ENCODE measurements at places on chromosomes 7 and 10.

GRCh38 chr10:94076325-94076841 is 82.7 kb downstream of the PLCE1 start:
- no peak for DNase-seq

DNA sequence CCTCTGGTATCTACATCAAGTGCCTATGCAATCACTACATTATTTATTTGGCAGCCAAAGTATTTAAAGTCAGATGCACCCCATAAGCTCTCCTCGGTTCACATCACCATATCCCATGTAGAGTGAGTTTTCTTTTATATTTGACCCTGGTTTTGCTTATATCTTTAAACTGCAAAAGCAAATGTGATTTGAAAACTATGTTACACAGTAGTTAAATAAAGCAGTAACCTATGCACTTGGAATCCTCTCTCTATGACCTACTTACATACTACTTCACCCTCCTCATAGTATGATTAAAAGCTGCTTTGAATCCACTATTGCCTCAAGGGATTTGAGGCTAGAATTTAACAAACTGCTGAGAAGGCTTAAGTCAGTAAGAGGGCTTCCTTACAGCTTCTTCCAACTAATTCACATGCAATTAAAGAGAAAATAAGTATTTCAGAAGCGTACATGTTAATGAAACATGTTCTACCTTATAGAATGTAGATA is 2.2 kb upstream of the CELF2 start:
- no peak for DNase-seq

DNA sequence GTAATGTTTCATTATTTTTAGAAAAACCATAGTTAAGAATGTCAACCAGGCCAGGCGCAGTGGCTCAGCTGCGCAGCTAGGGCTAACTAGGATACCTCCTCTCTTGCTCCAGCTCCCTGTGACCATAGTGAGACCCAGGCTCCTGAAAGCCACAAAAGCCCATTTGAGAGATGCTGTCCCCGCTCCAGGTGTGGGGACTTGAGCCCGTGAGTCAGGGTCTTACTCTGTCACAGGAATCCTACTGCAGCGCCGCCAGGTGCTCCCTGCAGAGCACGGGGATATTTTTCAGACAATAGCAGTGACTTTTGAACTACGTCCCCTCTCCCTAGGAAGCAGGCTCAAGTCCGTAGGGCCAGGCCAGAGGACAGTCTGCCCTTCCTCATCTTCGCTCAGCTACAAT is 75.6 kb upstream of the NRBF2 start:
- no peak for DNase-seq

DNA sequence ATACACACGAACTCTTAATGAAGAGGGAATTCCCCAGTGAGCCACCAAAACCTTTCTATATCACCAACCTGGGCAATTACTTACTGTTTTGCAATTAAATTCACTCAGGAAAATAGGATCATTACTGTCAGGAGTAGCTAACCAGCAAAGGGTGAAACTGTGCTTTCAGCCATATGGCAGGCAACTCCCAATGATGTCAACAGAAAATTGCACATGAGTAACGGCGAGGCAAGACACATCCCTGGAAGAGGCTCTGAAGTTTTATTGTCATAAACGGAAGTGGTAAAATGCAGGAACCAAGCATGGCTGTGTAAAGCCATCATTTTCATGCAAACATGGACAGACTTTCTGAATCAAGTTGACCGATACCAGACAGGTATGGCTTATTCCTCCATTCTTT is 548.9 kb upstream of the AUTS2 start:
- no peak for DNase-seq

DNA sequence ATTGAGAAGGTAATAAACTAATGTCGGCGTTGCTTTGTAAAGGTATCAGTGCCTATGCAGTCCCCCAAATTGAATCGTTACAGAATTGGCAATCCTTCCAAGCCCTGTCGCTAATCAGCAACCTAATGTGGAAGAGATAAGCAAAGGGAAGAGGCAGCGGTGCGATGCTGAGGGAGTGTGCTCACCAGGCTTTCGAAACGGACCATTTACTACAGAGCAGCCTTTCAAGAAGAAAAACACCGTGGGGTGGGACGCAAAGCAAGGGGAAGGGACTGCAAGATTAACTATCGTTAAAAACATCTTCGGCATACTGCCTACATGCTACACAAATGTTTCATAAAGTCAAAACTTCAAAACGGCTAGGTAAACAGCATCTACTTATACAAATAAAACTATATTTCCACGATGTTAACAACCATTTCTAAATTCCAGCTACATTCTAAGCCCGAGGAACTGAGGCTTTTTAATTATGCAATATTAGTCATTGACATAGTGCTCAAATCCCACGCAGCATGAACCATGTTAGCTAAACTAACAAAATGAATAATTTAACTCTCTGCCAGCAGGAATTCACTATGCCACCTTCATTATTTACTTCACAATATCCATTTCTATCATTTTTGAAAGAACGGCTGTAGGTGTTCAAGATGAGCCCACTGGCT is 85.2 kb downstream of the CHCHD3 start:
- DNase-seq: no peak

- DNase-seq: peak; percentile 26
These were observed 1.1 kb upstream of the HBP1 start for GRCh38 chr7:107167483-107168232.

- no peak for DNase-seq
These were observed 157.1 kb upstream of the SHH start for GRCh38 chr7:155969192-155969929.

- no peak for DNase-seq
These were observed 30.0 kb downstream of the MTERF1 start for GRCh38 chr7:91850455-91850854.

GRCh38 chr10:111298031-111298430 is 221.2 kb downstream of the ADRA2A start:
- DNase-seq: no peak

GRCh38 chr10:92407305-92408016 is 116.5 kb downstream of the MARCHF5 start:
- DNase-seq: no peak

DNA sequence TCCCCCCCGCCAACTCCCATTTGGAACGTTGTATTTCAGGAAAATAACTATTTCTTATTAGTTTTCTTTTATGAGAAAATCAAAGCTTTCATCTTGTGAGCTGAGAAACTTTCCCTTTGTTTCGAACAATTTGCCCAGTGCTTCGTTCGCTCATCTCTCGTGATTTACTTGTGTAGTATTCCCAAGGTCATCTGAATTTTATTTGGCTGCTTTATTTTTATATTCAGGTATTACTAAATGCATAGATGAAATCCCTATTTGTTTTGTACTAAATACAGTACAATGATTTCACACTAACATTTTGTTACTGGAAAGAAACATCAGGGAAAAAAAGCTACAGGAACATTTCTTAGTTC is 12.0 kb upstream of the EBLN1 start:
- DNase-seq: no peak

DNA sequence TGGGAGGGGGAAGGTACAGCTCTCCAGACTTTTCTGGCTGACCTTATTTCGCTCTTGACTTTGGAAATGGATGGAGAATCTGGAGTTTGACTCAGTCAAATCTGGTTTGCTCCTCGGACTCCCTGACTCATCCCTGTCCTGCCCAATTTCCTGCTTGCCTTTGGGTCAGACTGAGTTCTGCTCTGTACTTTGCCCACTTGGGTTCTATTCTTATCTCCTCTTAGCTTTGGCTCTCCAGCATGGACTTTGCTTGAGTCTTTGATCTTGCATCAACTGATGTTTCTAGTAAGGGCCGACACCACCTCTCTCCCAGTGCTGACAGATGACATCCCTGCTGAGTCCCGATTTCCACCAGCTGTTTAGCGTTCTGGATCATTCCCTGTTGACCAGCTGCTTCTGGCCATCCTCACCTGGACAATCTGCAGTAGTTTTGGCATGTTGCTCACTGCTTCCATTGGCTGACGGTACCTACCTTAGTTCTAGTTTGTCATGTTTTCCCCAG is 335.3 kb downstream of the SUGCT start:
- DNase-seq: no peak

- DNase-seq: peak; percentile 7
These were observed 660 bp upstream of the HHEX start for GRCh38 chr10:92688927-92689662.

DNA sequence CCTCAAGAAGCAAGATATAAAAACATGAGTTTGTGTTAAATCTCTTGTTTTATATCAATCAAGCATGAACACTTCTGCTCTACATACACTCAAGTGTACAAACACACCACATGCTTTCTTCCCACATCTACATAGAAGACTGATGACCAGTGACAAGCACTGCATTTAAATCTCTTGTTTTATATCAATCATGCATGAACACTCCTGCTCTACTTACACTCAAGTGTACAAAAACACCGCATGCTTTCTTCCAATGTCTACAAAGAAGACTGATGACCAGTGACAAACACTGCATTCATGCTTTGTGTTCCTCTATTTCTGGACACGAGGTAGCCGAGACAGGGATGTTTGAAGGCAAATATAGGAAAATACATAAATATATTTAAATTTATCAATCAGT is 642.0 kb upstream of the PFKP start:
- DNase-seq: no peak

DNA sequence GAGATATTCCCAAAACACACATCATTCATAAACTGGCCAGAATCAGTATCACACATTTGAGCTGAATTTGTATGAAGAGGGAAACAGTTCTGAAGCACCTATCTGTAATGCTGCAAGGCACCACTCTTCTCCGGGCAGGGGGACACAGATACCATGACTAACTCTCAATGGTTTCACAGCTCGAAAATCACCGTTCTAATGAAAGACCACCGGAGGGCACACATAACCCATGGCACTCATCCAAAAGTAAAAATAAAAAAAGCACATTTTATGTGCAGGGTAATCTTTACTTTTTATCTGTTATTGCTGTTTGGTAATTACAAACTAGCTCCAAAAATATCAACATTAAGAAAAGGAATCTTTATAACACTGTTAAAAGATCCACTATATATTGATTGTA is 137.5 kb downstream of the PARD3 start:
- DNase-seq: no peak

GRCh38 chr10:69340695-69341094 is 62.4 kb downstream of the HK1 start:
- no peak for DNase-seq

- no peak for DNase-seq
These were observed 28.9 kb upstream of the AHR start for GRCh38 chr7:17269341-17270221.

DNA sequence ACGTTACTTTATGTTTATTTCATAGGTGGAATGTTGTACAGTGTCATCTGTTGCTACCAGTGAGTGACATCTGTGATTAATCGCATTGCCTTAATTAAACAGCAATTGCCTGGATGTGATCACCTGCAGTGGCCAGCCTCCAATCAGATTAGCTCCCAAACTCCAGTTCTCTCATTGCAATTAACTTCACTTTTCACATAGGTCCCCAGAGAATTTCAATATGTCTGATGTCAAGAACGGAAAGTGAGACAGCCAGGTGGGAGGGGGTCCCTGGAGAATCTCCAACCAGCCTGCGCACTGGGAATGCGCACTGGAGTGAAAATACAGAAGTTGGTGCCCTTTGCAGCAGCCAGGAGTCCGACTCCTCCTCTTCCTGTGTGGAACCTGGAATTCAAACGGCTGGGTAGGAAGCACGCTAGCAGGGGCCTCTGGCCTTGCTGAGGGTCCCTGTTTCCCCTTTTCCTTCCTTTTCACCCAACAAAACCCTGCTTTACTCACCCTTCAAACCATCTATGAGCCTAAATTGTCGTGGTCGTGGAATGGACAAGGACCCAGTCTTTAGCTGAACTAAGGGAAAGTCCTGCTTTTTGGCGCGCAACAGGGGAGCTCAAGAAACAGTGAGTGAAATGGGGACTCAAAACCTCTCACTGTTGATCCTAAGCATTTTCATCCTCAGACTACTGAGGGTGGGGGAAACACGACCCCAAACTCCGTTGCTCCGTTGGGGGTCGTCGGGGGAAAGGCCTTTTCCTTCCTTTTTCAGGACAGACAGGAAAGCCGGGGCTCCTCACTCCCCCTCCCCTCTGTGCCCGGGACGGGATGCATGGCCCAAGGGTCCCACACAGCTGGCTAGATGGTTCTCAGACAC is 1355.5 kb upstream of the LRRTM3 start:
- DNase-seq: peak; percentile 76

GRCh38 chr7:71210220-71210619 is 78.3 kb downstream of the GALNT17 start:
- DNase-seq: no peak

DNA sequence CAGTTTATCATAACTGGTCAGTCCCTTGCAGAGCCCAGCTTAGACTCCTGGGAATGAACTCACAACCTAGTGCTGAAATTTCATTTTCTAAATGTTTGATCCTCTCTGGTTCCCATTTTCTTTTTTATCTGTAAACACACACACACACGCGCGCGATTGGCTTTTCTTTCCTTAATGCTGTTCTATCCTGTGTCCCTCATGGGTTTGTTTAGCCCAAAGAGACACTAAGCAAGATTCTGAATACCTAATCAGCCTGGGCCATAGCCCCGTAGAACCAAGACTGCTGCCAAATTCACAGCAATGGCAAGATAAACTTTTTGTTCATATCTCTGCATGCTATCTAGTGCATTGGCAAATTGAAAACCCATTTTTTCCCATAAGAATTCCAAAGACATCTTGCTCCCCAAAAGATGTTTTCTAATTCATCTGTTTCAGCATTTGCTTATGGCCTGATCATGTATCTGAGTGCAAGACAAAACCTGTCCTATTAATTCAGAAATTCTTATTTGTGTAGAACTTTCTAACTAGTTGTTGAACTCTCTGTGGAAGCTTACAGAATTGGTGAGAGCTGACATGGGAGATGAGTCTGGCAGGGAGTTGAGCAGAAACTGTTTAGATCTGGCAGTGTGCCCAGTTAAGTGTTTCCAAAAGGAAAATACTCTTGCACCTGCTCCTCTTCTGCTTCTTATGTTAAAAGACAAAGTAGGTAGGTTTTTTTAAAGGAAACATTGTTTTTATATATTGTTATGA is 1.8 kb upstream of the IFIT1 start:
- DNase-seq: no peak

GRCh38 chr10:59234816-59235429 is 58.5 kb downstream of the PHYHIPL start:
- DNase-seq: no peak

GRCh38 chr10:77189075-77189474 is 448.5 kb downstream of the KCNMA1 start:
- no peak for DNase-seq

DNA sequence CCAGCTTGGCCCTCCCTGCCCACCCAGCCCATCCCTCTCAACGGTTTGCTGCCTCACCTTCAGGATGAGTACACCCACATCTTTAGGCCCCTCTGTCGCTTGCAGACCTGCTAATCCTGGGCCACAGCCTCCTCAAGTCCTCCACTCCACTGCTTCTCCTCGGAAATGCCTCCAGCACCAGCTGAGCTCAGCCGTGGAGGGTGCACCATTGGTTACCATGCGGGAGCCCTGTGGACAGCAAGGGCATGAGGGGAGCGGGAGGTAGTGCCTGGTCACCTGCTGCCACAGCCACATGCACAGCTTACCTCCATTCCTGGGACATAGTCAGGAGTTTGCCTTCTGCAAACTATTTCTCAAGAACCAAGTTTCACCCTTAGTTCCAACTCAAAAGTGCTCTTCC is 286.3 kb upstream of the ZMIZ1 start:
- no peak for DNase-seq

GRCh38 chr10:94193466-94193924 is 169.2 kb downstream of the NOC3L start:
- no peak for DNase-seq

Data from NCI-H524 treated with DMSO at 0.1 percent for 48 hours (cell line).